ENCODE measurements at places on chromosomes 5 and 9.

DNA sequence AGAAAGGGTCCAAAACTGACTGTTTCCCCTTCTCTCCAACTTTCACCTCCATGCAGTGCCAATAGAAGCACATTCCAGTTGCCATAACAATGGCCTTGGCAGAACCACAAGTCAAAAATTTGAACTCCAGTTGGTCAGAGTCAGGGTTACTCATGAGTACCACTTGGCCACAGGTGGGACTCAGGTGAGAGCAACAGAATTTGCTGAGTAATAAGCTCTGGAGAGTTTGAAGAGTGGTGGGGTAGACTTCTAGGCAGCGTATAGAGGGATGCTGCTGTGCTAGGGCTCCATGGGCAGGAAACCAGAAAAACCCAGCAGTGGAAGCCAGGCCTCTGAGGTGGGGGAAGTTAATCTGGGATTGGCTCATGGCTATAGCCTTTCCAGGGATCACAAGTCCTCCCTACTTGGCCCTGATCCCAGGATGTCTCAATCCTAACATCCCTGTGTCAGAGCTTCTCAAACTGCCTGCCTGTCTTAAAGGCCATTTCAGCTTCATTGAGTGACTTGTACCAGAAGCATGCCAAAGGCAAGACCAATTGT is 30.2 kb downstream of the SNX18 start:
- DNase-seq: no peak

DNA sequence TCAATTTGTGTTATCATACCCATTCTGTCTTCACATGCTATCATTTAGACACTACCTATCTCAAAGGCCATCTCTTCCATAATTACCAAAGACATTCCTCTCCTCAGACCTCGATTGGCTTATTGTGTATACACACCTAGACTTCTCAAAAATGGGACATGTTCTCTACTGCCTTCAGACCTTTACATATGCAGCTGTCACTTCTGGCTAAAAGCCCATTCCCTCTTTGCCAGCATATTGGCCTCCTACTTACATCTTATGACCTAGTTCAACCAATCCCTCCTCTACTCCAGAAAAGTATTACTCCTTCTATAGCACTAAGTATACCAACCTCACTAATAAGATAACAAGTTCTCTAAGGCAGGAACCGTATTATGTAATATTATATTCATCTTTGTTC is 84.4 kb downstream of the RAPGEF6 start:
- DNase-seq: no peak

GRCh38 chr5:129342796-129343195 is 117.3 kb upstream of the ADAMTS19 start:
- DNase-seq: no peak

- DNase-seq: peak; percentile 68
Observed at GRCh38 chr5:134436523-134437339, 25.1 kb upstream of the CDKN2AIPNL start.

DNA sequence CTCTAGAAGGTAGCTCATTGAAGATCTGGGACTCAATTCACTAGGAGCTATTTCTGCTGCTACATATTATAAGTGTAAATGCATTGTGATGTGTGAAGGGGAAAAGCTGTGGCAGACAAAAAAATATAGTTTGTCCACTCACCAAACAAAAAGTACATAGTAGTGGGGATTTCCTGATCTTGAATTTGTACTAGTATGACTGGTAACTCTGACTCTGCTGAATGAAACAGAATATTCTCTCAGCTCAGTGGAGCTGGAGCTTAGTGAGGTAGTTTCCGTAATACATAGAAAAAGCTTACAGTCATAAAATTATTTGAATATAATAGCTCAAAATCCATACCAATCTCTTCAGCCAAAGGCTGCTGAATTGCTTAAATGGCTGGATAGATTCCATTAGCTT is 455.6 kb upstream of the CD180 start:
- DNase-seq: no peak

- DNase-seq: no peak
Observed at GRCh38 chr5:138635265-138635664, 60.1 kb upstream of the HSPA9 start.

DNA sequence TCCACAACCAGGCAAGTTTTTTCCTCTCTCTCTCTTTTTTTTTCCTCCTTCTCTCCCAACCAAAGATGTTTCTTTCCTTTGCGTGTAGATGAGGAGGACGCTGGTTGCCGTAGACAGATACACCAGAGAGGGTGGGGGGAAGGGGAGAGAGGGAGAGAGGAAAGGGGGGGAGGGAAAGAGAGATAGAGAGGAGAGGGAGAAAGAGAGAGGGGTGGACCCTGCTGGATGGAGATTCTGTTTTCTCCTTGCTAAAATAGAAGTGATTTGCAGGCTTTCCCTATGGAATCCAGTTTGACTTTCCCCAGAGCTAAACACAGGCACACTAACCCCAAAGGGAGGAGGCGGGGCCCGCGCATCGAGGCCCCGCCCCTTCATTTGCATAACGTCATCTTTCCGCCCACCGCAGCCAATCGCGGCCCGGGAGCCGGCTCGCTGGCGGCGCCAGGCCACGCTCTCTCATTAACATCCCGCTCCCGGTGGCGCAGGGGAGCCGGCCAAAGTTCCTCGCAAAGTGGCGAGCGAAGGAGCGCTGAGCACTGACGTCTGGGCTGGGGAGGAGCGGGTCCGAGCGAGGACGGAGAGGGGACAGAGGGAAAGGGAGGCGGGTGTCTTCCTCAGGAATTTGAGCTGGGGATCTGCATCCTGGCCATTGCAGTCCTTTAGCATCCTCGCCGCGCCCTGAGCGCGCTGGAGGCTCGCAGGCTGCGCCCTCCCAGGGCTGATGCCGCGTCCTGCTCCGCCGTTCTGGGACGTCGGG is 487 bp upstream of the EBF1 start:
- DNase-seq: peak; percentile 87

GRCh38 chr9:91814753-91815152 is 135.3 kb downstream of the ROR2 start:
- DNase-seq: no peak

GRCh38 chr9:108668191-108668937 is 187.4 kb downstream of the ACTL7B start:
- no peak for DNase-seq

DNA sequence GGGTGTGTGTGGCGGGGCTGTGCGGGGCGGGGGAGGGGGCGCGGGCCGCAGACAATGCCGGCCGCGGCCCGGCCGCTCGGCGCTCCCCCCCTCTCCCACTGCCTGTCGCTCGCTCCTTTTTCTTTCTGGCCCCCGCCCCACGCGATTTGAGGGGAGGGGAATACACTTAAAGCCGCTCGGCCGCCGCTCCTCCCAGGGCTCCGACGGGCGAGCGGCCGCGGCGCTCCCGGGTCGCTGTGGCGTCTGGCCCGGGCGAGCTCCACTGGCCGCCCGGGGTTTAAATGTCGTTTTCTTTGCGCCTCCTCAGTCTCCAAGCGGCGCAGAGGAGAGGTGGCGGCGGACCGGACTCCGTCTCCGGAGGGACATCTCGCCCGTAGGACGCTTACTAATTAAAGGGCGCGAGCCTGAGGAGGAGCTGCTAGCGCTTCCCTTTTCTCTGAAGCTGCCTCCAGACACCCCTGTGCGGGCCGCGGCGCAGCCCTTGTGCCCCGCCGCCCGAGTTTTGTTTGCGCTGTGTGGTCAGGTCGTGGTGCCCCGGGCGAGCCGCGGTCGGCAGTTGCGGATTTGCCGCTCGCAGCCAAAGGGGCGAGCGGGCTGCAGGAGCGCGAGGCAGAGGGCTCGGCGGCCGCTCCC is 1.4 kb downstream of the ZSWIM6 start:
- peak; percentile 27 for DNase-seq

- no peak for DNase-seq
Observed at GRCh38 chr5:169648725-169649310, 11.7 kb downstream of the DOCK2 start.

GRCh38 chr5:146710348-146710747 is 168.2 kb downstream of the PPP2R2B start:
- no peak for DNase-seq

DNA sequence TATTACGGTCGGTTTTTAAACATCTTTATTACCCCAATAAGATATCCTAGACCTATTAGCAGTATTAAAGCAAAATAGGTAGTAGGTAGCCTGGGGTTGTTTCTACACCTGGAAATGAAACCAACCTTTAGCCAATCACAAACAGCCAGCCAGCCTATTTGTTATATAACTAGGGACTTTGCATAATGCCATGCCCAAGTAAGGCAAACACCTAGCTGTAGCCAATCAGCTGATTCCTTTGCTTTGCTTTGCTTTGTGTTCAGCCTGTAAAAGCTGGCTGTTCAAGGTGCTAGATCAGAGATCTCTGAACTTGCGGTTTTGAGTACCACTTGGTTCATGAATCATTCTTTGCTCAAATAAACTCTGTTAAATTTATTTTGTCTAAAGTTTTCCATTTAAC is 46.5 kb upstream of the SETD9 start:
- DNase-seq: no peak

DNA sequence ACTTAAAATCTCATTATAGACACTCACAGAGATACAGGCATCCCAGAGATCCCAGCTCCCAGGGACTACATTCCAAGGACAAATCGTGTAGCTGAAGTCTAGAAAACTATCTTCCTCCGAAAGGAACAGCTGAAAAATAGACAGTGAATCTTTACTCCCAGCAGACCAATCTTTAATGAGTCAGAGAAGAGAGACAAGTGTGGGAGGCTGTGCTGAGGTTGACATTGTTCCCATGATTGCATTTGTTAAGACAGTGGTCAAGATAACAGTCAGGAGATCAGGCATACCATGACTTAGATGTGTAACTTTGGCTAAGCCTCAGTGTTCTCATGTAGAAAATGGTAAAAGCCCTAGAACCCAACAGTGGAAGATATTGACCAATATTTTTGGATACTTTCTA is 120.7 kb downstream of the PAPPA start:
- no peak for DNase-seq

- DNase-seq: no peak
Observed at GRCh38 chr9:28714188-28714587, 1140.9 kb upstream of the C9orf72 start.

- DNase-seq: no peak
Observed at GRCh38 chr5:158979749-158980521, 119.8 kb downstream of the EBF1 start.

DNA sequence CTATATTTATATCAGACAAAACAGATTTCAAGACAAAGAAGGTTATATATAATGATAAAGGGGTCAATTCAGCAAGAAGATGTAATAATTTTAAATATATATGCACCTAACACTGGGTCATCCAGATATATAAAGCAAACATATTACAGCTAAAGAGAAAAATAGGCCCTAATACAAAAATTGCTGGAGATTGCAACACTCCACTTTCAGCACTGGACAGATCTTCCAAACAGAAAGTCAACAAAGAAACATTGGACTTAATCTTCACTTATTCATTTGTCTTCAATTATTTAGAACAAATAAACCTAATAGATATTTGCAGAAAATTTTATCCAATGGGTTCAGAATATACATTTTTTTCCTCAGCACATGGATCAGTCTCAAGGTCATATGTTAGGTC is 45.8 kb downstream of the MEIKIN start:
- no peak for DNase-seq

GRCh38 chr5:155954701-155955445 is 372.1 kb upstream of the SGCD start:
- no peak for DNase-seq

DNA sequence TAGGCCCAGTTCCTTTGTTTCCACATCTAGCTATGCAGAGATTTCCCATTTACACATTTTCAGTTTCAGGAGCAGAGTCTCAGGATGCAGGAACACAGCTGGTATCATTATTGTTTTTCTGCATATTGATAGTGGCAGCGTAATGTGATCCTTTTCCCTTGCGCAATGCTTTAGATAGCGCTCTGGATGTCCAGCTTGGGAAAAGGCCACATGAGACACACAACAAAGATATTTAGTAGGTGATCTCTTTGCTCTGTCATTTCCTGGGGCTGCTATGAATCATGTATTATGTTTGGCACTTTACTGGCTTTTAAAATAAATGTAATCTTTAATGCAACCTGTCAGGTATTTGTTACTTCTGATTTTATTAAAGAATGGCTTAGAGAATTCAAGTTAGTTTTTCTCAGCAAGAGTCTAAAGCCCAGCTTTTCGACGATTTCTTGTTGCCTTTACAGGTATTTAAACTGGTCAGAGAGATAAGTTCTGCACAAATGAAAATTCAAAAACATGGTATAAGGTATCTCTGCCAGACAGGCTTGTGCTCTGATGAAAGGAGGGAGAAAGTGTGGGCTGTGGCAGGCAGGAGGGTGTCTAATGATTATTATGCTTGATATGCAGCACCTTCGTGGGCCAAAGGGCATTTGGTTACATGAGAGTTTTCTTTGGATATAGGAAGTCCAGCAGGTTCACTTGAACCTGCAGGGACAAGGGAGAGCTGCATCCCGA is 42.2 kb downstream of the PTTG1 start:
- no peak for DNase-seq

DNA sequence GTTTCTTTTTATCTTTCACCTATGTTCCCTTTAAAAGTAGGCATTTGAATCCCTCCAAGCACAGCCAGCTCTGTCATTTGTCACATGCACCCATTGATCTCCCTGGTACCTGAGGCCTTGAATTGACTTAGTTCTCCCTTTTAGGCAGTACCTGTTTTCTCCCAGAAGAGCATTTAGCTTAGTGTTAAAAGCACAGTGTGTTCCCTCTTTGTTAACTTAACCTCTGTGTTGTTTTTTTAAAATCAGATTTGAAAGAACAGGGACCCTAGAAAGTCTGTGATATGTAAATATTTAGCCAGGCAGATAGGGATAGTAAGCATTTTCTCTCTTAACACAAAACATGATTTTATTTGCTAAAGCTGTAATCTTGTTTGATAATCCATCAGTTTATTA is 113.8 kb upstream of the SPATA31D4 start:
- DNase-seq: no peak

DNA sequence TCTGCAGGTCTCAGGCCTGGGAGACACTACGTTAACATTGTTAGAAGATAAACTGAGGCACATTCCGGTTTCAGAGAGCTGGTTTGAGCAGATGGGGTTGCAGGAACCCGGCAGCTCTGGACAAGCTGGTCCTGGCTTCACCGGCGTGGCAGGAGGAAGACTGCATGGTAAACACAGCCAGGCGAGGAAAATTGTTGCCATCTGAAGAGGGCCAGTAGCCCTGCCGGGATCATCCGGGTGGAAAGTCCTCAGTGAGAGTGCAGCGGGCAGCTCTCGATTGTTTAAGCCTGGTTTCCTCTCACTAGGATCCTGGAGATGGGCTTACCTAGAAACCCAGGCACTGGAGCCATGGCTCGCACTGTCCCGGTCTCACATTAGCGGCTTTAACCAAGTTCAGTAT is 226.9 kb downstream of the IRX2 start:
- DNase-seq: no peak

- DNase-seq: peak; percentile 48
Observed at GRCh38 chr5:119269061-119269944, 86.5 kb upstream of the TNFAIP8 start.

- no peak for DNase-seq
Observed at GRCh38 chr5:132251220-132251725, 6.2 kb upstream of the PDLIM4 start.
